ENCODE measurements at places on chromosomes 3 and 15.

DNA sequence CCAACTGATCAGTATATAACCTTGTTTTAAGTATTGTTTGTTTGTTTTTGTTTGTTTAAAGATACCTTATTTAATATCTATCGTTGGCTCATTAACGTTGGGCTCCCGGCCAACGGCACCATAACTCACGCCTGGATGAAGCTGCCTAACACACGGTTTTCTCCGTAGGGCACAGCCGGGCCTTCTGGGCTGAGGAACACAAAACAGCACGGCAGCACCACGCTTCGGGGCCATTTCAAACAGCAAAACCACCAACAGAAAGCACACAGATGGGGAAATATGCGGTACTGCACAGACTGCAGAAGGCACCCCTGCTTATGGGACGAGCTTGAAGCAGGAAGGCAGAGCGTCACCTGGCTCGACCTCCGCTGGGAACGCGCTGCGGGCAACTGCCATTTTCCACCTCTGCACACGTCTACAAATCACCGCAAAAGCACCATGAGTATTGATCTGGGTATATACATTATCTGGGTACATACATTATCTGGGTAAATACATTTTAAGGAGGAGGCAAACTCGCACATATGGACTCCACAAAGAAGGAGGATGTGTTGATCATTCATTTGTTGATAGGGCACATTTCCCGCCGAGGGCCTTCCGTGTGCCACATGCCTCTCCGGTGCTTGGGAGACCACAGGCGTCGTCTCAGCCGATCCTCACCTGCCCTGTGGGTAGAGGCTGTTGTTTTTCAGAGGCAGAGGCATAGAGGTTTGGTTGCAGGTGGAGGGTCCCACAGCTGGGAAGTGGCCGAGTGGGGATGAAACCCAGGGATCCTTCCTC is 123.7 kb upstream of the ATP2B2 start:
- DNase-seq: no peak

- DNase-seq: no peak
Observed at GRCh38 chr3:143475981-143476380, 356.4 kb downstream of the CHST2 start.

DNA sequence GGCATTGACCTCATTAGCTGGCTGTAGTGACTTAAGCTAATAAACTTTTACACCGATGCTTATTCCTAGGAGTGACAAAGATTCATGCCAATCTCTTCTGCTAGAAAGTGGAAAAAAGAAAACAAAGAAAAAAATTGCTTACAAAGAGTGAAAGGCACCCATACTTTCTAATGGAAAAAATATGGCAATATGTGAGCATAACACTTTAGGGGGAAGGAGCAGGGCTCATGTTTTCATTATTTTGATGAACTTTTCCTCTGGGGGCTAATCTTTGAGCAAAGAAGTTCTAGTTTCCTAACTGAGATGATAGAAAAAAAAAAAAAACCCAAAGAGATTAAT is 94.8 kb upstream of the THRB start:
- no peak for DNase-seq

DNA sequence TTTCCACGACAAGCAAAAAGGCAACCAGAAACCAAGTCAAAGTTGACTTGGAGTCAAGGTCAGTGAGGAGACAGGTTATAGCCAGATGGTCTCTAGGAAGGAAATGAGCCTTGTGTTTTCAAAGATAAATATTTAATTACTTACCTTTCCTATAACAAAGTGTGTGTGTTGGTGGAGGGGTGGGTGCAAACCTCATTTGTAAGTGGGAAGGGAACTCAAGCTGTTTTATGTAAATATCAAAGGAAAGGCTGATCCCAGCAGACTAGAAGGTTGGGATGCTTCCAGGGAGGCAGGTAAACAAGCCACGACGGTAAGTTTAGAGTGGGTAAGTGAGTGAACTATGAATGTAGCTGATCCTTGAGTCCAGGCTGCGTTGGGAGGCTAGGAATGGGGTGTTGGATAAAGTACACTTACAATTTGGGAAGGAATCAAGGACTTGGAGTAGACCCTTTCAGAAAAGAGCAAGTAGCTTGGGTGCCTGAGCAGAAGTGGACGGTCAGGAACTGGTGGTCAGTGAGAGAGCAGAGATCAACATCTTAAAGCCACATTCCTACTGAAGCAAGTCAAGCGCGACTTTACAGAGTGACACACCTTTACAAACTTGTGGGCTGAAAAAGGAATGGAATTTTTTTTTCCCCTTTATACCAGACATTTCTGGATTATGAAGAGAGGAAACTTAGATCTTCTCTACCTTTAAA is 82.0 kb upstream of the TBL1XR1 start:
- DNase-seq: no peak

DNA sequence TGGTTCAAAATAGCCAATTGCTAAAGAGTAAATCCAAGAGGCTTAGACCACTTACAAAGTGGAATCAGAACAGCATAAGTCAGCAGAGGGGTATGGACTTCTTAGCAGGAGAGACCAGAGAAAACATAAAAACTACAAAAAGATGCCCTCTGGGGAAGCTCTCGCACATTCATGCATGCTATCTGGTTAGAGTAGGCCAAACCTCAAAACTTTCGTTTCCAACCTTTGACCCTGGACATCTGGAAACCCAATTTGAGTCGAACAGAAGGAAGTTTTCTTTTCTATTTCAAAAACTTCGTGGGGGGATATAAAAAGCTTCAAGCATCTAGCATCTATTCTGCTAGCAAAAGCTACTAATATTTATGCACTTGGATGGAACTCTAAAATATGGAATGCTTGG is 523.9 kb upstream of the AGTR1 start:
- DNase-seq: no peak

GRCh38 chr3:25313286-25313685 is 114.8 kb upstream of the RARB start:
- no peak for DNase-seq

DNA sequence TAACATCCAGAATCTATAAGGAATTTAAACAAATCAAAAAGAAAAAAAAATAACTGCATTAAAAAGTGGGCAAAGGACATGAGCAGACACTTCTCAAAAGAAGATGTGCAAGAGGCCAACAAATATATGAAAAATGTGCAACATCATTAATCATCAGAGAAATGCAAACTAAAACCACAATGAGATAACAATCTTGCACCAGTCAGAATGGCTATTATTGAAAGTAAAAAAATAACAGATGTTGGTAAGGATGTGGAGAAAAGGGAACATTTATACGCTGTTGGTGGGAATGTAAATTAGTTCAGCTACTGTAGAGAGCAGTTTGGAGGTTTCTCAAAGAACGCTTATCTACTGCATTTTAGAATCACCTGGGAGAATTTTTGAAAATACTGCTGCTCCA is 186.1 kb downstream of the OTOL1 start:
- no peak for DNase-seq

DNA sequence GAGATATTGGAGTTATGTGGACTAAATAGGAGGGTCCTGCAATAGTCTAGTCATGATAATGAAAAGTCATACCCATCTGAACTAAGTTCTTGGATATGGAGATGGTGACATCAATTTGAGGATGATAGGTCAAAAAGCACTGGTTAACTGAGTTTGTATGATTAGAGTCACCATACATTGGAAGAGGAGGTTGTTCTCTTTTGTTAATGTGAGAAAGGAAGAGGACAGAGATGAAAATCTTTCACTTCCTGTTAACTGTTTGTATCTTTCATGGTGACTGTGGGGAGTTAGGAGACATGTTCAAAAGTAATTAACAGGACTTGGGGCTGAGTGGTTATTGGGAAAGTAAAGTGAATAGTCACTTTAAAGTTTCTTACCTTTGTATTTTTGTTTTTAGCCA is 11.1 kb downstream of the TMEM62 start:
- no peak for DNase-seq

GRCh38 chr3:99396651-99397275 is 241.6 kb upstream of the COL8A1 start:
- peak; percentile 92 for DNase-seq

DNA sequence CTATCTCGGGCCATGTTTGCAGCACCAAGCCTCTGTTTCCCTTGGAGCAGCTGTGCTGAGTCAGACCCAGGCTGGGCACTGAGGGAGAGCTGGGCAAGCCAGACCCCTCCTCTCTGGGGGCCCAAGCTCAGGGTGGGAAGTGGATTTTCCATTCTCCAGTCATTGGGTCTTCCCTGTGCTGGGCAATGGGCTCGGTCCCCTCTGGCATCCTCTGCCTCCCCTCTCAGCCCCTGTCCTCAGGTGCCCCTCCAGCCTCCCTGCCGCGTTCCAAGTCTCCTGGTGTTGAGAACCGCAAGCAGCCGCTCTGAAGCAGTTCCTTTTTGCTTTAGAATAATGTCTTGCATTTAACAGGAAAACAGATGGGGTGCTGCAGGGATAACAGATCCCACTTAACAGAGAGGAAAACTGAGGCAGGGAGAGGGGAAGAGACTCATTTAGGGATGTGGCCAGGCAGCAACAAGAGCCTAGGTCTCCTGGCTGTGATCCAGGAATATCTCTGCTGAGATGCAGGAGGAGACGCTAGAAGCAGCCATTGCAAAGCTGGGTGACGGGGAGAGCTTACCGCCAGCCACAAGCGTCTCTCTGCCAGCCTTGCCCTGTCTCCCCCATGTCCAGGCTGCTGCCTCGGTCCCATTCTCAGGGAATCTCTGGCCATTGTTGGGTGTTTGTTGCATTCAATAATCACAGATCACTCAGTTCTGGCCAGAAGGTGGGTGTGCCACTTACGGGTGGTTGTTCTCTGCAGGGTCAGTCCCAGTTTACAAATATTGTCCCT is 1.2 kb downstream of the RHO start:
- no peak for DNase-seq

- DNase-seq: no peak
Observed at GRCh38 chr3:45988362-45988761, 7.3 kb downstream of the FYCO1 start.

GRCh38 chr3:122956693-122957455 is 70.7 kb downstream of the SEMA5B start:
- DNase-seq: no peak

- DNase-seq: no peak
Observed at GRCh38 chr3:139797724-139798343, 120.1 kb upstream of the NMNAT3 start.

- no peak for DNase-seq
Observed at GRCh38 chr15:68821841-68822381, 1.2 kb upstream of the ANP32A start.

GRCh38 chr3:95476534-95476933 is 1337.9 kb upstream of the EPHA6 start:
- no peak for DNase-seq

GRCh38 chr15:81326466-81327212 is 2.7 kb upstream of the STARD5 start:
- DNase-seq: no peak

DNA sequence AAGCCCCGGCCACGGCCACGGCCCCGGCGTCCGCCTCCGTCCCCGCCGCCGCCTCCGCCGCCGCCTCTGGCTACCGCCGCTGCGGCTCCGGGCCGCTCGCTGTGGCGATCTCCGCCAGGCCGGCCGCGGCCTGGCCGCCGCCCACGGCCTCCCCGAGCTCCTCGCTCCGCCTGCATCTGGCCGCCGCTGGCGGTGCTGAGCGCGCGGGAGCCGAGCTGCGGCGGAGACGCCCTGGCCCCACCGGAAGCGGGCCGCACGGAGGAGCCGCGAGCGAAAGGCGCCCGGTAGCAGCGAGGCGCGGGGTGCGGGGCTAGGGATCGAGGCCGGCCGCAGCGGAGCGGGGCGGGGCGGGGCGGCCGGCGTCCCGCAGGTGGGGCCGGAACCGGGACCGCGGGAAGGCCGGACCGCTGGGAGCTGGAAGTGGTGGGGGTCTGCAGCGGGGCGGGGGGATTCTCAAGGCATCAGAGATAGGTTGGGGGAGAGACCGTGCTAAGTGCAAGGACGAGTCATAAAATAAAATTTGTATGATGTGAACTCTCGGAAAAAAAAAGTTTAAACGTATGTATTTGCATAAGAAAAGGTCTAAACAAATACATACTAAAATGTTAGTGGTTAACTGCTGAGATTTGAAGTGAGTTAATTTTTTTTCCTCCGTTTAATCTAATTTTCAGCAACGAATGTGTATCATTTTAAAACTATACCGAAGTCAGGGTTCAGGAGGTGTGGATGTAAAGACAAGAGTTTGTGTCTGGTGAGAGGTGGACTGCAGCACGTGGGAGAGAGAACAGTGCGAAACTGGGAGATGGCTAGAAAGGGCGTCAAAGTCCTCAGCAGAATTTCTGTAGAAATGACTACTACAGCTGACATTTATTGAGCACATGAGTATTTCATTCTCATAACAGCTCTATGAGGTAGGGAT is at the start of gene AVEN:
Gene AVEN (minus strand): TSS at position 334 of the 919 bp plus-strand sequence. CDS start 158 bp downstream, at position 176.
- DNase-seq: no peak

- no peak for DNase-seq
Observed at GRCh38 chr3:14487821-14488220, 52.3 kb downstream of the GRIP2 start.

- DNase-seq: no peak
Observed at GRCh38 chr3:107727102-107727501, 204.3 kb downstream of the BBX start.

- no peak for DNase-seq
Observed at GRCh38 chr3:42652611-42653302, 740 bp upstream of the ZBTB47 start.

GRCh38 chr3:26681632-26682031 is 59.1 kb downstream of the LRRC3B start:
- DNase-seq: no peak

DNA sequence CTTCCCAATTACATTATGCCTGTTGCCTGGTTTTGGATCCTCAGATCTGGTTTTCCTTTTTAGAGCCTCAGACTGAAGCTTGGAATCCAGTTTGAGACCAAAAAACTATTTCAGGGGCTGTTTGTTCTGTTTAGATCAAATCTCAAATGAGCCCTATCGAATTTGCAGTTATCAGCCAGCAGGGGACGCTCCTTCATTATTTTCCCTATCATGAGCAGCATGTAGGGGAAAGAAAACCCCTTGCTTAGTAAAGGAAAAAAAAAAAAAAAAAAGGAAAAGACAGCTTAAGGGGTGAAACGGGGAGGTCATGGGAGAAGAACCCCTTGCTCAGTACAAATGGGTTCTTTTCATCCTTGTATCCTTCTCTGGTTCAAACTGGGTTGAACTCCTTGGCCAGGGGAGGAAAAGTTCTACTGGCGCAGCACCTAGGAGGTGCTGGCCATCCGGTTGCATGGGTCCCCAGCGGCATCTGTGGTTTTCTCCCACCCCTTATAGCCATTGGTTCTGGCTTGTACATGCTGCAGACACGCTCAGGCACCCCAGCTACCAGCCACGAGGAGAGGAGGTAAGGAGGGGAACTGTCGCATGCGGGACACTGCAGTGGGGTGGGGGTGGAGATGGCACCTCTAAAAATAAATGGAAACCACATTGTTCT is 1375.1 kb upstream of the ALCAM start:
- peak; percentile 13 for DNase-seq

DNA sequence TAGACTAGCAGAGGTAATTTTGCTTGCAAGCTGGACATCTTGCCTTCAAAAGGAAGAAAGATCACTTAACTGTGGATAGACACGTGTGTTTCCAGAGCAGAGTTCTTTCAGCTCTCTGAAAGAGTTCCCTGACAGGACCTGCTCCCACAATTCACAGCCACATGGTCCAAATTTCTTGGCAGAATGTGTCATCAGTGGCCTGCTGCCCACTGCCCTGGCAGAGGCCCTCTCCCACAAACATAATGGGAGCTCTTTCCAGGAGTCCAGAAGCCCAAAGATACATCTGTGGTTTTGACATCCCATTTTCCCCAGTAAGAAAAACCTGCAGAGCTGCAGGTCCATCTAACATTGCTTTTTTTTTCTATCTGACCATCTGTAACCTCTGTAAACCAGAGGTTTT is 48.3 kb downstream of the SERPINI1 start:
- no peak for DNase-seq

Data from fibroblast of skin of left quadriceps (primary cell).